Astrocyte (in vitro differentiated cells and primary cell): ENCODE measurements at places on chromosomes 12 and 14. TPM values are rescaled to one million over a fixed set of nuclear protein-coding genes. Genes with fewer than 3 reads are reported as not detected.
A peak's percentile ranks its signal among the peaks of the same experiment; 100 is the strongest.

Gene GPR84
- total RNA-seq: not detected in 2 replicates

Gene FGD4
- total RNA-seq: 16.2 and 18.7 TPM in 2 replicates

Gene PAX9
- total RNA-seq: 1.2 and 1.9 TPM in 2 replicates

Gene KCNK10
- 0.12 and 0.14 TPM in 2 replicates for total RNA-seq

GRCh38 chr12:3010214-3010930 is 51.2 kb downstream of the TEAD4 start:
- H3K27ac ChIP-seq: no peak overlapping the region
- H3K4me1 ChIP-seq: peaks cover 9% of the 10 kb centered on the region
- H3K36me3 ChIP-seq: no peaks in the 10 kb centered on the region
- no peaks in the 10 kb centered on the region for H3K27me3 ChIP-seq
- no peak for DNase-seq
- H3K4me3 ChIP-seq: no peak overlapping the region

DNA sequence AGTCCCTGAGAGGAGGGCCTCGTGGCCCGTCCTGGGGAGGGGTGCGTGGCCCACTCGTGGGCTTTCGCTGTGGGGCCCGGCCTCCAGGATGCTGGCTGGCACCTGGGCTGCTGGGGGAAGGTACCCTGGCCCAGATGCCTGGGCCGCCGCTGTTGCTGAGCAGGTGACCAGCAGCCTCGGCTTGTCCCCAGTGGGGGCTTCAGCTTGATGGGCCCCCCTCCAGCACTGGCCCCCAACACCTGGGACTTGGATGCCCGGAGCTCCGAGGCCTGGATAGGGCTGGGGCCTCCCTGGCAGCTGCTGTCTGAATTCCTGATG is 10.8 kb downstream of the KIF26A start:
- no peaks in the 10 kb centered on the region for H3K27me3 ChIP-seq
- H3K4me1 ChIP-seq: peaks cover 4% of the 10 kb centered on the region
- H3K36me3 ChIP-seq: no peaks in the 10 kb centered on the region
- DNase-seq: no peak
- H3K27ac ChIP-seq: no peak overlapping the region

GRCh38 chr12:63037746-63038712 is 103.1 kb upstream of the PPM1H start:
- no peak overlapping the region for H3K27ac ChIP-seq
- no peaks in the 10 kb centered on the region for H3K4me1 ChIP-seq
- no peaks in the 10 kb centered on the region for H3K36me3 ChIP-seq
- no peaks in the 10 kb centered on the region for H3K27me3 ChIP-seq
- no peak for DNase-seq
- no peak overlapping the region for H3K4me3 ChIP-seq

DNA sequence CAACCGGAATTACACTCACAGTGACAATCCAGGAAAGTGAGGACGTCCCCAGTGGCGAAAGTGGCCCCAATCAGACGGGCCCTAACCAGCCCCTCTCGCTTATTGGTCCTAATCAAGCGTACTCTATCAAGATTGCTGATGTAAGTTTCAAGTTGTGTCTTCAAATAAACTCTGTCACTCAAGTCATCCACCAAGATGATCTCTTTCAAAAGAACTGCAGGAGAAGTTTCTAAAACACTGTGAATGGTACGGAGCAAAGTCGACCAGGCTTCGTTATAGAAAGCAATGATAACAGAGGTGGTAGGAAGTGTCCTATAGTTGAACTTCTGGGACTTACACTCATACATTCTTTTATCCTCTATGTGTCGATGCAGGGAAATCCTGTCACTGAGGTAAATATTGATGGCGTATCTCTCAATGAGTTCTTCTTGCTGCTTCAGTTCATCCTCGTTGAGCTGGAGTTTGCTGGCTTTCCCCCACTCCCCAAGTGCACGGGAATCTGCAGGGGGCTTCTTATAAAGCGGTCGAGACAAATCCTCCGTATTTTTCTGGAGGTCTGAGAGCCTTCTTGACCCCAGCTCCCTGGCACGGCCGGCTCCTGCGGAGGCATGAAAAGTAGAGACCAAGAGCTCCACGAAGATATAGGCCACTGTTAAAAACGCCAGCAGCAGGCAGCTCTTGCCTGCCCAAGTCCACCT is 604 bp downstream of the GALNT4 start:
- H3K27me3 ChIP-seq: no peaks in the 10 kb centered on the region
- peak overlapping the region; percentile 84 for H3K4me3 ChIP-seq
- no peaks in the 10 kb centered on the region for H3K36me3 ChIP-seq
- peaks cover 8% of the 10 kb centered on the region for H3K4me1 ChIP-seq

GRCh38 chr14:101077481-101078074 is 174.1 kb upstream of the RTL1 start:
- H3K27ac ChIP-seq: no peak overlapping the region
- no peaks in the 10 kb centered on the region for H3K36me3 ChIP-seq
- H3K4me3 ChIP-seq: peak overlapping the region; percentile 36
- peak; percentile 49 for DNase-seq
- H3K27me3 ChIP-seq: no peaks in the 10 kb centered on the region

- H3K36me3 ChIP-seq: no peaks in the 10 kb centered on the region
- H3K4me3 ChIP-seq: no peak overlapping the region
- DNase-seq: no peak
- H3K27ac ChIP-seq: no peak overlapping the region
Measured at GRCh38 chr12:104054681-104055346, 4.8 kb upstream of the GLT8D2 start.

DNA sequence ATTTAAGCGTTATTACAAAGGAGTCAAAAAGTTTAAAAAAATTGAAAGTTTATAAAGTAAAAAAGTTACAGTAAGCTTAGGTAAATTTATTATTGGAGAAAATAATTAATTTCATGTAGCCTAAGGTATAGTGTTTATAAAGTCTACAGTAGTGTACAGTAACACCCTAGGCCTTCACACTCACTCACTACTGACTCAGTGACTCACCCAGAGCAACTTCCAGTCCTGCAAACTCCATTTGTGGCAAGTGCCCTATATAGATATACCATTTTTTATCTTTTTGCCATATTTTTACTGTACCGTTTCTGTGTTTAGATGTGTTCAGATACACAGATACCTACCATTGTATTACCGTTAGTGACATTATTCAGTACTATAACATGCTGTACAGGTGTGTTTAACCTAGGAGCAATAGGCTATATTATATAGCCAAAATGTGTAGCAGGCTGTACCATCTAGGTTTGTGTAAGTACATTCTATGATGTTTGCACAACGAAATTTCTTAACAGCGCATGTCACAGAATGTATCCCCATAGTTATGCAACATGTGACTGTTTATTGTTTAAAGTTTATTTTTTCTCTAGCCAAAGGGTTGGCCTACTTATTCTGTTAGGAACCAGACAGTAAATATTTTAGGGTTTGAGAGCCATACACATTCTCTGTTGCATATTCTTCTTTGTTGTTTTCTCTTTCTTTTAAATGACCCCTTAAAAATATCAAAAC is 155.5 kb downstream of the PCNX1 start:
- H3K4me1 ChIP-seq: no peaks in the 10 kb centered on the region
- H3K27me3 ChIP-seq: no peaks in the 10 kb centered on the region
- no peak for DNase-seq
- no peak overlapping the region for H3K4me3 ChIP-seq
- no peak overlapping the region for H3K27ac ChIP-seq
